Mammary epithelial cell (primary cell): ENCODE measurements at places on chromosomes 1 and 21. TPM values are rescaled to one million over a fixed set of nuclear protein-coding genes. Genes with fewer than 3 reads are reported as not detected.

DHCR24 gene
- total RNA-seq, result 503 TPM

DNA sequence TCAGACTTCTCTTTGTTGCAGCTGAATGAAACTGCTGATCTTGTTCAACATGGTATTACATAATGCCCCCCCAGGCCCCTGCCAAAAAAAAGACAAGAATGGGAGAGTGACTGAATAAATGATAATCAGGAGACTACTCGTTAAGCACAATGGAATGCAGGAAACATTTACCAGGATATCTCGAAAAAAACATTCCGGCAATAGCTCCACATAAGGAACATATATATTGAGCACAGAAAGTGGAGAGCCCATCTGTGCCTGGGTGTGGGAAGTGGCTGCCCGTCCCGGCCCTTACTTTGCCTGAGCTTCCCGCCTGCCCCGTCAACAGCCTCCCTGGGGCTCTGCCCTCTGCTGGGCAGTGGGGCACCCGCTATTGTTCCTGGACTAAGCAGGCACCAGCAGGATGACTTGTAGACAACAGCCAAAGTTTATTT lies 13.3 kb downstream of the TRIM11 start:
- no peak for DNase-seq

DNA sequence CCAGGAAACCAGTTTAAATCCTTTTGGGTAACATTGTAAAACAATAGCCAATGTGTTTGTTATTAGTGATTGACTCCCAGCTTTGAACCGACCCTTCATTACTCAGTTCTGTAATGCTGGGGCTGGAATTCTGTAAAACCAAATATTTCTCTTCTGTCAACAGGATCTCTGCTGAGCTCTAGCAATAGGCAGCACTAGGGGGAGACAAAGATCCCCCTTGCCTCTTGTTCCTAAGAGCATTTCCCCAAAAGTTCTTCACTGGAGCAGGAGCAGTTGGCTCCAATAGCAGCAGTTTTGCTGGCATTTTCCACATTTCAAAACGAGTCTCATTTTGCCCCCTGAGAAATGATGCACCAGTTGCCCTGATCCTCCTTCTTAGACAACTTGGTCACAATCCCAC lies 1671.1 kb downstream of the MRPL39 start:
- no peak for DNase-seq

MAP3K21 gene
- total RNA-seq, result 8.5 and 9.0 TPM in 2 replicates

- DNase-seq, result no peak
These were observed 404.7 kb upstream of the VAMP3 start for GRCh38 chr1:7366286-7366954.

GRCh38 chr1:244329591-244330317 lies 122.0 kb downstream of the ADSS2 start:
- DNase-seq, result peak; percentile 56

GRCh38 chr1:109271458-109271857 lies 11.5 kb downstream of the PSRC1 start:
- no peak for DNase-seq

GRCh38 chr1:219639876-219640577 lies 27.1 kb upstream of the ZC3H11B start:
- peak; percentile 46 for DNase-seq

IGSF3 gene
- total RNA-seq, result 134 TPM

NUP210L gene
- not detected in 2 replicates for total RNA-seq

RIPPLY3 gene
- 0.17 TPM for total RNA-seq

RPS8 gene
- total RNA-seq, result 1,537 and 2,001 TPM in 2 replicates

GRCh38 chr1:211341999-211342398 lies 15.4 kb downstream of the TRAF5 start:
- DNase-seq, result no peak

MSTO1 gene
- 21.5 TPM for total RNA-seq

SLC6A9 gene
- 32.5 TPM for total RNA-seq

- no peak for DNase-seq
These were observed 8.3 kb downstream of the BARHL2 start for GRCh38 chr1:90708826-90709225.

FAM167B gene
- 0.37 TPM in 1 of 2 replicates, not detected in the other for total RNA-seq

HMCN1 gene
- 5.6 and 6.4 TPM in 2 replicates for total RNA-seq

DNA sequence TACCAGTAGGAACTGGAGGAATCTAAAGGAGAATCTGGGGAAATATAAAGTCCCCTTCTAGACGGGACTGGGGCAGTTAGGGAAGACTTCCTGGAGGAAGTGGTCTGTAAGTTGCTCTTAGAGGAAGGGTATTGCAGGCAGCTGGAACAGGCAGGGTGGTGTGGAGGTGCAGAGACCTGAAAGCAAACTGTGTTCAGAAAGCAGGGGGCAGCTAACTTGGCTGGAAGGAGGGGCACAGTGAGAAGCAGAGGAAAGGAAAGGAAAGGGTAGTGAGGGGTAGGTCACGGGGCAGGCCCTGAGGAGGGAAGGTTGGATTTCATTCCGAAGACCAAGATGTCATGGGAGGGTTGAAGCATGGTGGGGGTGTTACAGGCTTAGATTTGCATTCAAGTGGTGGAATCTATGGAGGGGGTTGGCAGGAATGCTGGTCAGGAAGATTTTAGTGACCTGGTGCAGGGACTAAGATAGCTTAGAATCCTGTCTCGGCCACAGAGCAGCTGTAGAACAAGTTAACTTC lies 240.7 kb downstream of the FOXD2 start:
- no peak for DNase-seq

LHX4 gene
- not detected in 2 replicates for total RNA-seq

BCL2L15 gene
- 0.32 and 0.68 TPM in 2 replicates for total RNA-seq

DNA sequence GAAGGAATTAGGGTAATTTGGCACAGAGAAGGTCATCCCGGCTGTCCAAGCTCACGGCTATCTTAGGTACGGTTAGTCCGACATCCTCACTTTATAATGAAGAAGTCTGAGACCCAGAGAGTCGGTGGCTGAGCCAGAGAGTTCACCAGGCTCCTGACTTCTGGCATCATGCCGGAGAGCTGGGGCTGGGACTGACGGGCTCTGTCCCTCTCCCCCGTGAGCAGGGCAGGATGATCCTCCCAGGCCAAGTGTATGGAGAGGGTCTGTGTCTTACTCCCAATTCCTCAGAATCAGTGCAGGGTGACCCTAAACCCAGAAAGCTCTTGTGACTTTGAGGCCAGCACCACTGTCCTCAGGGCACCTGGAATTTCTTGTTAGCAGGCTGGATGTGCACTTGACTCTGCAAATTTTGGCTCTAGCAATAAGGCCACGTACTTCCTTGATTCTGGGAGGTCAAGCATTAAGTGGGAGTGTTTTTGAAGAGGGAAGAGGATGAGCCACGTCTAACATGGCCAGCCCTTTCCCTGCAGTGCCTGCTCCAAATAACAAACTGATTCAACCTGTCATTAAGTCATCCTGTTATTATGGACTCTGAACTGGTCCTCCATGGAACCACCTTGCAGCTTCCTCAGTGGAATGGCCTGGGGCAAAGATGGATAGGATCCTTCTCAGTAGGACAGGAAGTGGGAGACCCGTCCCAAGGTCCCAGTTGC lies 20.8 kb upstream of the BTG2 start:
- DNase-seq, result no peak

- DNase-seq, result no peak
These were observed 983.4 kb upstream of the PRMT6 start for GRCh38 chr1:106072909-106073600.

- DNase-seq, result no peak
These were observed 35.4 kb downstream of the GPR161 start for GRCh38 chr1:168101336-168101735.

DNA sequence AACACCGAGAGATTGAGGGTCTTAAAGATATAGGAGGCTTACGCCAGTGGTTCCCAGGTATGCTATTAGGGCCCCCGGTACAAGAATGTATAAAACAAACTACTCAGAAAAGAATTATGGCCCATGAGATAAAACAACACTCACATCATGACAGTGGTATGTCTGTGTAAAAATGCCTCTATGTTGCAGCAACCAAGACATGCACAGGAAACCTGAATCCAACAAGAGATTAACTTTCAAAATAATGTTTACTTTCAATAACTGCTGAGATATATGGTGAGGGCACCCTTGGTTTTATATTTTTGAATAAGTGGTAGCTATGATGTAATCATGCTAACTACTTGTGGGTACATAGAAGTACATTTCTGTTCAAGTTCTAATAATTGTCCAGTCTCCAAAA lies 74.9 kb downstream of the PUM1 start:
- DNase-seq, result no peak

LRRN2 gene
- total RNA-seq, result 0.83 TPM

DNA sequence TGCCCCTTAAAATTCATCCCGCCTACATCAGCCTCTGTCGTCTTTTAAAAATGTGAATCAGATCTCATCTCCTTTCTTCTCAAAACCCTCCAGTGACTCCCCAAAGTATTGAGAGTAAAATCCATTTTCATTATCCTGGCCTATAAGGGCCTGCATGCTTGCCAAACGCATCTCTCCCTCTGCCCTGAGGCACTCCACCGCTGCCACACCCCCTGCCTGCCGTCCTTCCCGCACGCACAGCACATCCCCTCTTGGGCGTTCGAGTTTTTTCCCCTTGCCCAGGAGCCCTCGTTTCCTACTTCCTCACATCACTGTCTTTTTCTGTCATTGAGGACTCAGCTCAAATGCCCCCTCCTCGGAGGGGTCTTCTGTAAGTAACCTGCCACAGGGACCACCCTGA lies 53.3 kb upstream of the MTR start:
- DNase-seq, result no peak

TRIM46 gene
- total RNA-seq, result 2.5 and 5.2 TPM in 2 replicates
